ENCODE measurements at places on chromosomes 16 and 17. TPM values are rescaled to one million over a fixed set of nuclear protein-coding genes. Genes with fewer than 3 reads are reported as not detected.

- no peak for DNase-seq
These were observed 412.2 kb downstream of the ZFHX3 start for GRCh38 chr16:72635694-72636093.

GRCh38 chr16:12043953-12044352 is 67.4 kb downstream of the SNX29 start:
- no peak for DNase-seq

HSPB9 gene
- total RNA-seq: not detected

GRCh38 chr16:78900044-78900811 is 700.3 kb downstream of the MAF start:
- DNase-seq: no peak

DNA sequence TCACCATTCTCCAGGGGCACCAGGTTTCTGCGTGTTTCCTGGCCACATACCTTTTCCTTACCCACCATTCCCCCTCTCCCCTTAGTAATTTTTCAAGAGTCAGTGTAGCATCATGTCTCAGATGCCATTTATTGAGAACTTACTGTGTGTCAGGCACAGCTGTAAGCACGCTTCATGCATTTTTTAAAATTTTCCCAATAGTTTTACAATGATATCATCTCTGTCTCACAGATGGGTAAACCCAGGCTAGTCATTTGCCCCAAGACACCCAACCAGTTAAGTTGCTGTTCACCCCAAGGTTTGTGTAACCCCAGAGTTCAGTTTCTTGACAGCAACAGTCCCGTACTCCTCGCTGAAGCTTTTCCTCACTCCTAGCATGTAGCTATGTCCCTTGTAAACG is 56.4 kb upstream of the IRX3 start:
- no peak for DNase-seq

CCL17 gene
- total RNA-seq: 15.5 TPM

DNA sequence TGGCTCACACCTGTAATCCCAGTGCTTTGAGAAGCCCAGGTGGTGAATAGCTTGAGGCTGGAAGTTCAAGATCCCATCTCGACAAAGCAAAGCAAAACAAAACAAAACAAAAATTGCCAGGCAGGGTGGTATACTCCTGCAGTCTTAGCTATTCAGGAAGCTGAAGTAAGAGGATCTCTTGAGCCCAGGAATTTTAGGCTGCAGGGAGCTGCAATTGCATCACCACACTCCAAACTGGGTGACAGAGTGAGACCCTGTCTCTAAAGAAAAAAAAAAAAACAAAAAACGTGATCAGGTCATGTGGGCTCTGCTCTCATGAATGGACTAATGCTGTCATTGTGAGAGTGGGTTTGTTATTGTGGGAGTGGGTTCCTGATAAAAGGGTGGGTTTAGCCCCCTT is 409.1 kb downstream of the NPIPA7 start:
- no peak for DNase-seq

- DNase-seq: no peak
These were observed 9.4 kb downstream of the GJC1 start for GRCh38 chr17:44820631-44821212.

CCDC92B gene
- total RNA-seq: 0.20 TPM

DNA sequence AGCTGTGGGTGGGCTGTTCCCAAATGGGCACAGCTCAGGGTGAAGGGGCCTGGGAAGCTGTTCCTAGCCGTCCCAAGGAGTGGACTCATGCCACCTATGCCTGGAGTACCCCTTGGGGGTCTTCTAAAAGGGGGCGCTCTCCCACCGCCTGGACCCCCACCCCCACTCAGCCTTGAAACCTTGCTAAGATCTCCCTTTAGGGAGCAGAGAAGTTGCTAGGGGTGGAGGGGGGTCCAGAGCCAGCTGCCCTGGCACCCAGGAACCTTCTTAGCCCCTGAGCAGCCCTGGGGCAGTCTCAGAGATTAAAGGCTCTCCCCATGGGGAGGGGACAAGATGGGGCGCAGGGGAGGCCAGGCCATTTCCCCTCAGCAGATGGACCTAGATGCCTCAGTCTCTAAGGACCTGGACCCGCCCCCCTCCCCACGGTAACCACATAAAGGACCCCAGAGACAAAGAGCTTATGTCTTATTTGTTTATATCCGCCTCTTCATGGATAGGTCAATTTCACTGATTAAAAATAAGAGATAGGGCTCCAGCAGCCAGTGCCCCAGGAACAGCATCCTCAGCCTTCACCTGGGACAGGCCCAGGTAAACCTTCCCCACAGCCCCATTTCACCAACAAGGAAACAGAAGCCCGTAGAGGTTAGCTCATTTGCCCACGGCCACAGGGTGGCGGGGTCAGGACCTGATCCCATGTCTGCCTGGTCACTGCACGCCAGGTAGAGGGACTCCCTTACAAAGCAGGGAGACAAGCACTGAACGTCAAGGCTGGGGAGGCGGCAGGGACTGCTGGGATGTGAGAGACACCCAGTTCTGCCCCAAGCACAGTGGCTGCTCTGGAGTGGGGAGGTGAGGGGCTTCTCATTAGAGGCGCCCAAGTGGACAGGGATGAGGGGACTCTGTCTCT is 3.4 kb downstream of the MTSS2 start:
- no peak for DNase-seq

DNAH3 gene
- total RNA-seq: 0.06 TPM

GRCh38 chr16:17773698-17774101 is 302.9 kb upstream of the XYLT1 start:
- no peak for DNase-seq

DNA sequence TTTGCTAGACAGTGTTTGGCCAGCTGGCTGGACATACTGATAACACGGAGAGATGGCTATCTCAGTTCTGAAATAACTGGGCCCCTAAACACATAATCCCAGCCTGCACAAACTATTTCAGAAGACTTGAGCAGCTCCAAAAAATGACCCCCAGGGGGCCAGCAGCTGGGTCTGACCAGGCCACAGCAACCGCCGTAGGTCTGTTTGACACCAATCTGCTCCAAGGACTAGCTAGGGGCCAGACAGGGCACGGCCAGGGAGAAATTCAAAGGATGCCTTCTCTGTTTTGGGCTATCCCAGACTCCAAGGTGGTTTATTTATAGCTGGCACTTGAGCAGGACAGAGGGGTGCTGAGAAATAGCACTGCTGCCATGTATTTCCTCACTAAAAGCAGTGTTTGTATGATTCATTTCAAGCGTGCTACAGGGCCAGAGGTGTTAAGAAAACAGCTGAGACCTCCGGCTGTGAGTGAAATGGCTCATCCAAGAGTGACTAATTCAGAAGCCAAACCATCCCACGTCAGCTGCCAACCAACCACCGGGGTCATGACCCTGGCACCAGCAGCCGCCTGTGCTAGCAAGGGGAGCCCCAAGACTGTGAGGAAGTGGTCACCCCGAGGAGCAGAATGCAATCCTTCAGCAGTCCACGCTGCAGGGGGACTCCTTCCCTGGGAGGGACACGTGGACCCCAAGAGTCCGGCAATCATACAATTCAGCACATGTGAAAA is 5.7 kb downstream of the GGA2 start:
- peak; percentile 81 for DNase-seq

DNA sequence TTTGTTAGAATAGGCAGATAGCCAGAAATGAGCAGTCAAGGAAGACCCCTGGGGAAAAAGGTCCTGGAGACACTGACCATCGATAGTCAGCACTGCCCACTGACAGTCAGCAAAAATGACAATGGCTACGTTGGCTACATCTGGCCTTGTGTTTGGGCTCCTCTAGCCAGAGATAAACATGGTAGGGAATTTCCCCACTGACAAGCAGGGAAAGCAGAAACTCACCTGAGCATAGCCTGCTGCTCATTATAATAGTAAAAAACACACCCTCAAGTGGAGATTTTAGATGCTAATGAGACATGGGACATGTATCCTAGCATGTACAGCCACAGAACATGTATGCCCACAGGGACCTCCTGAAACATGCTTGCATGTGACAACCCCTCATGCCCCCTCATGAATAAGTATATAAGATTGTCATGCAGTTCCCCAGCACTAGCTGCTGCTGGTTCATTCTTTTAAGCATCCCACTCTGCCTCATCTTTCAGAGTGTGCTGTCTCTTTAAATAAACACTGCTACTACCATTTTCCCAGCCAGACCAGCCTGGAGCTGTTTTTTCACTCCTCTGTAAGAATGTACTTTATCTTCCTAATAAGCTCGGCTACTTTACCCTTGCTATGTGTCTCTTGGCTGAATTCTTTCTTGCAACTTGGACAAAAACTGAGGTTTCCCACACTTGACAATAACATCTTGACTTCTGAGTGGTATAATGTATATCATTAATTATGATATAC is 550.1 kb upstream of the CDH8 start:
- DNase-seq: no peak

DNA sequence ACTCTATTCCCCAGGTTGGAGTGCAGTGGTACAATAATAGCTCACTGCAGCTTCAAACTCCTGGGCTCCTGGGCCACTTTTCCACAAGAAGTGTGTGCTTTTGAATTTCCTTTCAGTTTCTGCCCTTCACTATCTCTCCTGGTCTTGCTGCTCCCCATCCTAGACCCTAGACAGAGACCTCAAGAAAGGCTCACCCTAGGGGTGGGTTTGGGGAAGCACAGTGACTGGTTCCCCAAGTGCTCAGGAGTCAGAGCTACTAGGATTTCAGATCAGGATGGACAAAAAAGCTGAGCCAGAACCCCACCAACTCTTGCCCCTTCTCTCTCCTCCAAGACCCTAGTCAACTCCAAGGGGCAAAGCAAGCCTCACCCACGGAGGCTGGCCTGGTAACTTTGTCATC is 1.6 kb upstream of the SEBOX start:
- DNase-seq: no peak

GRCh38 chr17:66748578-66748977 is 86.3 kb upstream of the CACNG5 start:
- no peak for DNase-seq

DNA sequence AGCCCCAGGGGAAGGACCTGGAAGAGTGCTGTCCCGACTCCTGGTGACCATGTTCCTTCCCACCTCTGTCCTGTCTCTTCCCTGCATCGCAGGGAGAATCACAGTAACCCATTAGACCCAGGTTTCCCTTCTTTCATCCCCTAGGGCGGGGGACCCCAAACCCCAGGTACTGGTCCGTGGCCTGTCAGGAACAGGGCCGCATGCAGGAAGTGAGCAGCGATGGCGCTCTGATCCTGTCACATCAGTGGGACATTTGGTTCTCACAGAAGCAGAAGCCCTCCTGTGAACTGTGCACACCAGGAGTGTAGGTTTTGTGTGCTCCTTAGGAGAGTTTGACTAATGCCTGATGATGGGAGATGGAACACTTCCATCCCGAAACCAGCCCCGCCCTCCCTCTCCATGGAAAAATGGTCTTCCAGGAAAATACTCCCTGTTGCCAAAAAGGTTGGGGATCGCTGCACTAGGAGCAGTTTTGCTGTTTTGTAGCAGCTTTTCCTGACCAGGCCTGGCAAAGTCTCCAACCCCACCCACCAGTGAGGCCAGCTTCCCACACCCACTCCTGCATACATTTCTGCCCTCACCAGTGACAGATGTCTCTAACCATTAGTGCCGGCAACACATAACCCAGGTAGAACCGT is 10.5 kb downstream of the MNT start:
- DNase-seq: no peak

HNF1B gene
- total RNA-seq: 19.8 TPM

- DNase-seq: no peak
These were observed 495 bp downstream of the TXNDC17 start for GRCh38 chr17:6641247-6641863.

GRCh38 chr17:39867084-39867879 is 720 bp upstream of the ZPBP2 start:
- DNase-seq: no peak

C17orf107 gene
- 2.7 TPM for total RNA-seq

GRCh38 chr17:35543856-35544255 is 6.4 kb upstream of the SLFN12L start:
- DNase-seq: no peak

DNA sequence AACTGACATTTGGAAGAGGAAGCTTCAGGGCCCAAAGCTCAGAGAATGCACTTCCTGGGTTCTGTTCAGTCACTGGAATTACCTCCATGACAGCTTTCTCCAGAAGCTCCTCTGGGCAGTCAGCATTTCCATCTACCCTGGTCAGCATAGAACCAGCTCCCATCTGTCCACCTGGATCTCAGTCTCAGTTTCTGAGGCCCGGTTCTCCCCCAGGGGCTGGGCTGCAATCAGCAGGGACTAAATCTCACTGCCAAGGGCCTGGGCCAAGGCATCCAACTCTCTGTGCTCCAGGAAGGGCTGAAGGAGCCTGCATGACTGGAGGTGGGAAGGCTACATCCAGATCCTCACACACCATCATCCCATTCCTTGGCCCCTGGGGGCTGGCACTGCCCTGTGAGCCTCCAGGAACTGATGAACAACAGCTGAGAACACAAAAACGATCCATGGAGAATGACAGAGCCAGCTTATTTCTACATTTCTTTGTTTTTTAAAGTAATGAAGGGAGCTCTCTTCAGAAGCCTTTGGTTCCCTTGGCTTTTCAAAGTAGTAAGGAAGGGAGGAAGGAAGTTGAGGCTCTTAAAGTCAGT is 66.3 kb upstream of the MRTFB start:
- no peak for DNase-seq

Measured in upper lobe of right lung (tissue), 1 donor.